Endothelial cell of coronary artery (primary cell): ENCODE measurements at places on chromosomes 6 and 20. TPM values are rescaled to one million over a fixed set of nuclear protein-coding genes. Genes with fewer than 3 reads are reported as not detected.

IL20RA gene
- not detected in 2 replicates for total RNA-seq

TREML2 gene
- not detected in 2 replicates for total RNA-seq

LHFPL5 gene
- not detected in 2 replicates for total RNA-seq

MAPK14 gene
- 38.7 and 44.2 TPM in 2 replicates for total RNA-seq

C6orf118 gene
- not detected in 2 replicates for total RNA-seq
